ENCODE measurements at places on chromosomes 7 and 10.

DNA sequence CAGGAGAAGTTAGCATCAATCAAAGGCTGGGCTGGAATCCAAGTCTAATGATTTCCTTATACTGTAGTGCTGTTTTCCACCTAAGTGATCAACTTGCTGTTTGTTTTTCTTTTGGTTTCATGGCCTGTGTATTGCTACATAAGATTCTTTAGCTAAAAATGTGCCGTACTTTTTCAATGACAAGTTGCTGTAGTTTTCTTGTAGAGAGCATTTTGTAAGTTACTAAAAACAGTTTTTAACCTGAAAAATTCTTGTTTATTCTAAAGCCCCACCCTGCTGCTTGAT lies 1.3 kb downstream of the HELLS start:
- DNase-seq = no peak

DNA sequence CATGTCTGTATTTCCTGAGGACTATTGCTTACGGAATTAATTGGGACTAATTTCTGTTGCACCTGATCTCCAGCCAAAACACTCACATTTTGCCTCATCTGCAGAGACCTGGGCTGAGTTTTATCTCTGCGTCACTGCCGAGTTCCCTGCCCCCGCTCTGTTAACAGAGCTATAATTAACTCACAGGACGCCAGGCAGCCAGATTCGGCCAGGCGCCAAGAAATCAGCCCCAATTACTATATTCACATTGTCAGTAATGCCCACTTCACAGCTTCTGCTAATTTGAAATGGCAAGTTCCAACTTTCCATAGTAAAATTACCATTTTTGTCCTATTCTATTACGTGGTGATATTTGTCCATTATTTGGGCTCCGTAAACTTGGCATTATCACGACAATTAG lies 130.5 kb downstream of the CUX1 start:
- no peak for DNase-seq

DNA sequence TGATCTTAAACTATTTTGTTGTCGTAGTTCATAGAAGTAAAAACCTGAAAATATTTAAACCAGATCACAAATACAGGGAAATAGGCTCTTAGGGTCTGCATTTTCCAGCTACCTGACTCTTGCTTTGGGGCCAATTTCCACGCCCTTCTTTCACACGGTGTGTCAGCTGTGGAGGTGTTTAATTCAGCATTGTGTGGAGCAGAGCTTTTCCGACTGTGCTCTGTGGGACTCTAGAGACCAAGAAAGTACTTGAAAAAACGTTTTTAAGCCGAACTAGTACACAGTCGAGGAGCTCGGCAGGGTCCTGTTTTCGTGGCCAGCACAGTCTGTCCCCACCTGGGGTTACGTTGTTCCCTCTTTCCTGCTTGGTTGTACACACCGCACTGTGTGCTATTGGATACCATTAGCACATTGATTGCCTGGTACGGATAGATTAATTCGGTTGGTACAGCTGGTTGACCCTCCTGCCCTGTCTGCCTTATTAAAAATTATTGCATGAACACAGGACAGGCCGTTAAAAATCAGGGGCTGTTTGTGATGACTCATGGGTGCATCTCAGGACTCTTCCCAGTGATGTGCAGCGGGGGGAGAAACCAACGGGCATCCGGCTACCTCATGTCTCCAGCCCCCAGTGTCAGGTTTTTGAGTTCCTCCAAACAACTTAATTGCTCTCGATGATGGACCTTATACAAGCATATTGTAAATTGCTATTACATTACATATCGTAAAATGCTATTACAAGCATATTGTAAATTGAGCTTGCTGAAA lies 80.7 kb upstream of the BTBD16 start:
- no peak for DNase-seq

DNA sequence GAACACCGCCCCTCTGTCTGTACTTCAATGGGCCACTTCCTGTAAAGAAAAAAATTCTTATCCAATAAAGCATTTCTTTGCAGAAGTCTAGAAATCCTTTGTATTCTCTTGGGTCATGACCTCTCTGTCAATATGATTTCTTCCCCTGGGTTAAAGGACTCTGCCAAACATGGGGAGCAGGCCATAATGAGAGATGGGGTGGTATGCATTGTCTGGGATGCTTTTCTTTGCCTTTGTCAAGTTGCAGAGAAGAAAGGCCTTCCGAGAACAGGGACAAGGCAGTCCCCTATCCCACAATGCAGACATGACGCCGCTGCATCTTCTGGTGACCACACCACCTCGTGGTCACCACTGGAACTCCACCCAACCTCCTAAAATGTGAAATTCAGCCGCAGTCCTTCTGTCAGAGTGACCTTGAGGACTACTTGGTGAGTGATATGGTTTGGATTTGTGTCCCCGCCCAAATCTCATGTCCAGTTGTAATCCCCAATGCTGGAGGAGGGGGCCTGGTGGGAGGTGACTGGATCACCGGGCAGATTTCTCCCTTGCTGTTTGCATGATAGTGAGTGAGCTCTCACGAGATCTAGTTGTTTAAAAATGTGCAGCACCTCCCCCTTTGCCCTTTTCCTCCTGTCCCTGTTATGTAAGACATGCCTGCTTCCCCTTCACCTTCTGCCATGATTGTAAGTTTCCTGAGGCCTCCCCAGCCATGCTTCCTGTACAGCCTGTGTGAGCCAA lies 15.2 kb upstream of the FRMPD2 start:
- DNase-seq = peak; percentile 28

GRCh38 chr7:11951909-11952308 lies 119.9 kb upstream of the THSD7A start:
- no peak for DNase-seq

- DNase-seq = no peak
Measured at GRCh38 chr7:10117815-10118214, 855.9 kb upstream of the PHF14 start.

Measured in stimulated activated CD4-positive, alpha-beta T cell treated with anti-CD3 and anti-CD28 coated beads, Interleukin-1b, Interleukin-23, amount 100 ng/mL, for 48 hours (primary cell).